ACHN (cell line): ENCODE measurements at places on chromosomes 11 and 22.

DNA sequence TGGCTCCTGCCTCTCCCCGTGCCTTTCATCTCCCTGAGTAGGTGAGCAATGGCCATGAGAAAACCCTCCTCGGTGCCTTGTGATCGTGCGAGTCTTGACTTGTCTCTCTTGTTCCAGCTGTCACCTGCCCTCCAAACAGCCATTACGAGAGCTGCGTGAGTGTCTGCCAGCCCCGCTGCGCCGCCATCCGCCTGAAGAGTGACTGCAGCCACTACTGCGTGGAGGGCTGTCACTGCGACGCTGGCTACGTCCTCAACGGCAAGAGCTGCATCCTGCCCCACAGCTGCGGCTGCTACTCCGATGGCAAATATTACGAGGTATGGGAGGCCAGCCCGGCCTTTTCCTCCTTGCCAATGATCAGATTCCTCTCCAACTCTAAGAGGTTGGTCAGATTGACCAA is 51.7 kb downstream of the TECTA start:
- DNase-seq = no peak

- DNase-seq = peak; percentile 94
Measured at GRCh38 chr22:24894220-24894975, 52.1 kb downstream of the LHFPL7 start.

- DNase-seq = no peak
Measured at GRCh38 chr11:109929308-109929707, 163.9 kb upstream of the ZC3H12C start.

DNA sequence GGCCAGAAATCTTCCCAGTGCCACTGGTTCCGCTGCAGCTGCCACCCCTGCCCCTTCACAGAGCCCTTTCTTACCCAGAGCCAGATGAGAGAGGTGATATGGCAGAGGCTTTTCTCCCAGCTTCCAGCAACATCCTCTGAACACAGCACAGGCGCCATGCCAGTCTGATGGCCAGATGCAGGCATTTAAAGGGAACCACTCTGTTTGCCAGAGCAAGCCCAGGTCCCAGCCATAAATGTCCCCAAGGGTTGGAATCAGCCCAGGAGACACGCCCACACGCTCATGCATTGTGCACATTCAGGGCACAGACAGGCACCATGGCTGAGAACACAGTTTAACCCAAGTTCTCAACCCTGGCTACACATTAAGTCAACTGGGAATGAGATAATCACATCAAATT is 114.3 kb upstream of the CSNK2A3 start:
- DNase-seq = no peak

DNA sequence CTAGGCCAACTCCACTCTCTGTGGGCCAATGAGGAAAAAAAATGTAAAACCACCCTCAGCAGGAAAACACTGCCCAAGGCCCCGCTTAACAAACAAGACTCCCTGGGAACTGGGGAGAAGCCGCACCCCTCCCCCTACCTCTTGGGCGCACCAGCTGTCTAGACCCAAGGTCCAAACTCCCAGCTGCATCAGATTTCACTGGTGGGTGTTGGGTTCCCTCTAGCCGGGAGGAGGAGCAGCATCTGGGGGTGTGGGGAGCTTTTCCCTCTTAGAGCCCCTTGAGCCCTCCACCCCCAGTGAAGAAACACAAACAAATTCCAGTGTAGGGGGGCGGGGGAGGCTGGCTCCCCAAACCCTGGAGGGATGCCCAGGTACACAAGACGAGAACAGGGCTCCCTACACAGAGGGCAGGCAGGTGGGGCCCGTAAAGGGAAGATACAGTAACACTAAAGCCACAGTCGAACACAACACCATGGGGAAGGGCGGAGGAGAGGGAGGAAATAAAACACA is 64.9 kb downstream of the NECTIN1 start:
- no peak for DNase-seq

- no peak for DNase-seq
Measured at GRCh38 chr11:20002312-20003216, 157.7 kb downstream of the DBX1 start.

DNA sequence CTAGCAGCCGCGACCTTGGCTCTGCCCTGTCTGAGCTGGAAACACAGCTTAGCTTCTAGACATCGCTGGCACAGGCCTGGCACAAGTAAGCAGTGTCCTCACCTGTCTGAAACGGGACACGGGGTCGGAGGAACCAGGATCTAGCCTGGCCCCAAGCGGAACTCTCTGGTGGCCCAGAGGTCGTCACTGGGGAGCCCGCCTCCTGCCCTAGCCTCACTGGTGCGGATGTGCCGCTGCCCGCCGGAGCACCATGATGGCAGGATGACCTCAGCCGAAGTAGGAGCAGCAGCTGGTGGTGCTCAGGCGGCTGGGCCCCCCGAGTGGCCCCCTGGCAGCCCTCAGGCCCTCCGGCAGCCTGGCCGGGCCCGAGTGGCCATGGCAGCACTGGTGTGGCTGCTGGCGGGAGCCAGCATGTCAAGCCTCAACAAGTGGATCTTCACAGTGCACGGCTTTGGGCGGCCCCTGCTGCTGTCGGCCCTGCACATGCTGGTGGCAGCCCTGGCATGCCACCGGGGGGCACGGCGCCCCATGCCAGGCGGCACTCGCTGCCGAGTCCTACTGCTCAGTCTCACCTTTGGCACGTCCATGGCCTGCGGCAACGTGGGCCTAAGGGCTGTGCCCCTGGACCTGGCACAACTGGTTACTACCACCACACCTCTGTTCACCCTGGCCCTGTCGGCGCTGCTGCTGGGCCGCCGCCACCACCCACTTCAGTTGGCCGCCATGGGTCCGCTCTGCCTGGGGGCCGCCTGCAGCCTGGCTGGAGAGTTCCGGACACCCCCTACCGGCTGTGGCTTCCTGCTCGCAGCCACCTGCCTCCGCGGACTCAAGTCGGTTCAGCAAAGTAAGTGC is 871 bp downstream of the SLC35E4 start:
- DNase-seq = no peak

DNA sequence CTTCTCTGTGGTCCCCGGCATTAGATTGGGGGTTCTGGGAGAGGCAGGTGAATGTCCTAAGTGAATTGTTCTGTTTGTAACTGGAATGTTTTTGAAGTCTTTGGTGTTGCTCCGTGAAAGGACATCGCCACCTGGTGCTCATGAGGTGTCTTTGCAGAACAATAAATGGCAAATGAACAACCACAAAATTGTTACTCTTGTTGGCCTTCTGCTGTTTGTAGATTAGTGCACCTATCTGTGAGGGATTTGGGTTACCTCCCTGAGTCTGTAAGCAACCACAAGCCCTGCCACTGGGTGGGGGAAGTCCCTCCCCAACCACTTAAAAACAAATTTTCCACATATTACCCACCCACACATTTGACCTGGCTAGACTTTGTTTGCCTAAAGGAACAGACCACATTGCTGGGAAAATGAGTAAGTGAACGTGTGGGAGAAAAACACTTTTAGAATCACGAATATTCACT is 4.7 kb downstream of the MPEG1 start:
- peak; percentile 38 for DNase-seq

DNA sequence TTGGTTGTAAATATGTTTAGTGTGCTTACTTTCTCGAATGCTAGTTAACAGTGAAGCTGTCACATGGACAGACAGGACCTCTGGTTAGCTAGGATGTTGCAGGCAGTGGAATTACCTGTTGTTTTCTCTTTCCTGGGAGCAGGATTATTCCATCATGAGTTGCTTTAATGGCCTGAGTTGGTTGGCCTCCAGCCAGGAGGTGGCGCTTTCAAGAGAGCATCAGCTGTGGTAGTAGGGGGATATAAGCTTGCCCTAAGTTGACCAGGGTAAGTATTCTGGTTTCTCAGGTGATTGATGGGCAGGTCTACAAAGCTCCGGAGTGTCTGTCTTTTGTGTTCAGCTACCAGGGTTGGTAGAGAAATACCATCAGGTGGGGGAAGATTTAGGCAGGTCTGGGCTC is 43.5 kb downstream of the NELL1 start:
- no peak for DNase-seq

DNA sequence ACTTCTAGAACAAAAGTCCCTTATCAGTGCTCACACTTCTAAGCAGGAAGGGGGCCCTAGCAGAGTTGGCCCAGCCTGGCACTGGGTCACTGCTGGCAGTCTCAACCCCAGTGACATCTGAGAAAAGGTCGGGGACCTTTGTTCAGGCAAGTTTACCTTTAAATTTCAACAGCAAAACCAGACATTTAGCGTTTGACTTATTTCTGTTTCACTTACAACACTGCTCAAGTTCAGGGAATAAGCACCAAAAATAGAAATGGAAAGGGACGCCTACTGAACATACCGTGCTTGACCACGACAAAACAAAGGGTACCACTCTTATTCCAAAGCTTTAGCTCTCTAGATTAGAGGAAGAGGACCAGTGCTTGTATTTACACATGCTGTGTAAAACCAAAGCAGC is 26.2 kb downstream of the PITPNB start:
- no peak for DNase-seq

- peak; percentile 53 for DNase-seq
Measured at GRCh38 chr11:100932474-100933100, 197.0 kb downstream of the PGR start.

GRCh38 chr22:19122752-19123492 is 710 bp upstream of the DGCR2 start:
- no peak for DNase-seq

DNA sequence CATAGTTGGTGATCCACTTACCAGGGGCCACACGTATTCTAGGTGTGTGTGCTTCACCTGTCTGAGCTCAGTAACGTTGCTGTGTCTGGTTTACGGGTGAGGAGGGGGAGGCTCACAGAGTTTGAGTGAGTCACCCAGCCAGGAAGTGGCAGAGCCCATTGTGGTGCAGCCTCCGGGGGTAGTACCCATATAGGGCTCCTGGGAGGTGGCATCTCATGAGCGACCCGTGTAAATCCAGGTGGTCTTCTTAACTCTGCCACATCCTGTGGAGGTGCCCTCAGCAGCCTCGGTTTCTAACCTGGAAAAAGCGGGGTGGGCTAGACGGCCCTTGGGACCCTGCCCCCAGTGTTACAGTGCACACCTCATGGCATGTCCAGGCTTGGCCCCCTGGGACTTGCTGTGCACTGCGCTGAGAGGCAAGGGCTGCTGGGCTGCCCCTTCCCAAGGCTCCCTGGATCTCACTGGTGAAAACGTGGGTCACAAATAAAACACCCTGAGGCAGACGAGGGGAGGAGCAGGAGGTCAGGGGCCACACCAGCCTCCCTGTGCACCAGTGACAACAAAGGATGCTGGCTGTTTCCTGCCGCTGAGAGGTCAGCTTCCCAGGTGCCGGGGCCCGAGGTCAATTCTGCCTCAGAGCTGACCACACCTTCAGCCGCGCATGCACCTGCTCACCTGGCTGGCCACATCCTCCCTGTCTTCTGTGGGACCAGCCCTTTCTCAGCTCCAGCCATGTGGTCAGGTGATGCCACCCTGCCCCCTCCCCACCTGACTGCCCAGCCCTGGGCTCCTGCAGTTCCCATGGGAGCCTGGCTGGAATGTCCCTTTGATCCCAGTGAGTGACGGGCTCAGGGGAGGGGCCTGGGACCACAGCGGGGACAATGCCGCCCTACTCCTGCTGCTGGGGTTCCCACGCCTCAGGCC is 305.1 kb downstream of the CTTN start:
- no peak for DNase-seq

DNA sequence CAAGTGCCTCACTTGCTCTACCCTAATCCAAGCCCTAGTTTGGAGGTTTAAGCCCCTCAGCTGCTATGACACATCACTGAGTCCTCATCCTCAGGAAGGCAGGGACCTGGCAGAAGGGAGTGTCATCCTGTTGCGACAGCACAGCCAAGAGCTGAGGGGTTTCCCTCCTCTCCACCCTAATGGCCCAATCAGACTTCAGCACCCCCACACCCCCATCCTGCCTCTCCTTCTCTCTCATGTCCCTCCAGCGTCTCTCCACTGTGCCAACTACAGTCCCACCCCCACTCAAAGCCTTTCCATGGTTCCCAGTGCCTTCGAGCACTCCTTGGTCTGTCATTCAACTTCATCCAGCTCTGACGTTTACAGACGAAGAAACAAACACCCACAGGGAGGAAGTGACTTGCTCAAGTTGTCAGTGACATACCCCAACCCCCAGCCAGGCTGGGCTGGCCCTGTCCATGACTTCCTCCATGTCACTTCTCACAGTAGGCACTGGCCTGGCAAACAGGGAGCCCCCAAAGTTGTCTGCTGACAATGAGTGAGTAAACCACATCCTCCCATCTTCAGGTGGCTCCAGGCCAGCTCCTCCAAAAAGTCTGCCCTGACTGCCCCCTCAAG is 15.6 kb downstream of the ARAP1 start:
- no peak for DNase-seq

- no peak for DNase-seq
Measured at GRCh38 chr11:44986315-44986714, 35.6 kb upstream of the TP53I11 start.

- no peak for DNase-seq
Measured at GRCh38 chr22:32800994-32801536, 440 bp upstream of the TIMP3 start.

DNA sequence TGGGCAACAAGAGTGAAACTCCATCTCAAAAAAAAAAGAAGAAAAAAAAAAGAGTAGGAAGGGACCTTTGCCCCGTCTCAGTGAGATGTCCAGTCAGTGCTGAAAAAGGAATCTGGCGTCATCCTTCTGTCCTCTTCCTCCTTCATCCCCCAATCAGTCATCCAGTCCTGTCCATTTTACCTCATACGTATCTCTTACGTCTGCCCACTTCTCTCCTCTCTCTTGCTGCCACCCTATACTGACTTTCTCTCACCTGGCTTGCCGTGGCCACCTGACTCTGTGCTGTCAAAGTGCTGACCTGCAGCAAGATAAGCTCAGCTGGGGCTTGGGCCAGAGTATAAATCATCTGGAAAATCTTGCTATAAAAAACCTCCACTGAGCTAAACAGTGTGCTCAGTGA is 13.6 kb downstream of the SEPTIN3 start:
- no peak for DNase-seq

- DNase-seq = no peak
Measured at GRCh38 chr11:125346565-125347260, 149.4 kb downstream of the FEZ1 start.

- no peak for DNase-seq
Measured at GRCh38 chr11:1884303-1884700, 7.4 kb downstream of the PRR33 start.
